SJCRH30 (cell line): ENCODE measurements at places on chromosomes 2 and 18. TPM values are rescaled to one million over a fixed set of nuclear protein-coding genes. Genes with fewer than 3 reads are reported as not detected.

The CTNNA2 gene
- not detected in 2 replicates for total RNA-seq

DNA sequence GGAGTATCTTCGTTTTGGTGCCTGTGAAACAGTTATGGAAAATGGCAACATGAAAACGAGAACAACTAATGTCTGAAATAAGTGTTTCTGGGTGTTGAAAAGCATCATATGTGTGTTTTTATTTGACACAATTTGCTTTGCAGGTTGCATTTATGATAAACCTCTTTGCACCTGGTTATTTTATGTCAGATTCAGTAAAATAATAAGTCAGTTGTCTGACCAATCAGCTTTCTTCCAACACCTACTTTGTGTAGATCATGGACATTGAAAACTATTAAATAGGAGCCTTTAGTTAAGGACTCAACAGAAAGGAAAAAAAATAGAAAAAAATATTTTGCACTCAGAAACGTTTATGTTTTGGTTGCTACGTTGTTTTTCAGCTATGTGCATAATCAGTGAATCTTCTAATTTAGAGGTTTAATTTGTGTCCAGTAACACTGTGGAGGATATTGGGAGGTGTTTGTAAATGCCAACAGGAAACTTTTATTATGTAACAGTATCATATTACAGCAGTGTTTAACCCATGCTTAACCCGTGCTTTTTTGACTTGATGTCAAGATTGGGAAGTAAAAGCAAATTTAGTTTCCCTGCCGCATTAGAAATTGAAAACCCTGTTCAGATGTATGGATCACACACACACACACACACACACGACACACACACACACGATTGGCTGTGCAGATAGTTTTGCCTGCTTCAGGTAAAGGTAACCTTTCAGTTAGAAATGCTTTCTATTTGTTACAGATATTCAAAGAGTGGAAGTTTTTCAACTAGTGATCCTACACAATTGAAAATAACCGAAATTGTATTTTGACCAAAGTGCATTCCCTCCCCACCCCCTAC, 2.6 kb downstream of the PKP4 start:
- no peak for DNase-seq

DNA sequence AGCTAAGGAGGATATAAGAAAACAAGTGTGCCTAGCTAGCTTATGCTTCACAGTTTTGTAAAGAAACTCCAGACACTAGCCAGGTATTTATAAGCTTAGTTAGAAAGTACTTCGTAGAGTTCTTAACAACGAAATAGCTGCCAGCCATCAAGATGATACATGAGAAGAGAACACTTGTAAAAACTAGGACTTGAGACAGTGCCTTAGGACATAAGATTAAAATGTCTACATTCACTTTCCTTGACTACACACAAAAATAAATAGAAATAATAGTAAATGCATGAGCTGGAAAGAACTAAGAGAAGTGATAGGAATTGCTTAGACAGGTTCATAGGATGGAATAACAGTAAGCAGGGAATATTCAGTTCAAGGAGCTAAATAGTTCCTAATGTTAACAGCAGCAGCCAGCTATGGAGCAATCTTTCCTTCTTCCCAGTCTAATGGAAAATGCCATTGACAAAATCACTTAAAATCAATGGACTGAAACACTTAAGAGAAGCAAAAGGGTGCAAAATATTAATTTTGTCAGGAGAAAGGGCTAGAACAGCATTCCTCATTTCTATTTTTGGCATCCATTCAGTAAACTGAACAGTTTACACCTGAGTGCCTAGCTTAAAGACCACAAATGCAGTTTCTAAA, 186.6 kb downstream of the PDE11A start:
- DNase-seq = no peak

DNA sequence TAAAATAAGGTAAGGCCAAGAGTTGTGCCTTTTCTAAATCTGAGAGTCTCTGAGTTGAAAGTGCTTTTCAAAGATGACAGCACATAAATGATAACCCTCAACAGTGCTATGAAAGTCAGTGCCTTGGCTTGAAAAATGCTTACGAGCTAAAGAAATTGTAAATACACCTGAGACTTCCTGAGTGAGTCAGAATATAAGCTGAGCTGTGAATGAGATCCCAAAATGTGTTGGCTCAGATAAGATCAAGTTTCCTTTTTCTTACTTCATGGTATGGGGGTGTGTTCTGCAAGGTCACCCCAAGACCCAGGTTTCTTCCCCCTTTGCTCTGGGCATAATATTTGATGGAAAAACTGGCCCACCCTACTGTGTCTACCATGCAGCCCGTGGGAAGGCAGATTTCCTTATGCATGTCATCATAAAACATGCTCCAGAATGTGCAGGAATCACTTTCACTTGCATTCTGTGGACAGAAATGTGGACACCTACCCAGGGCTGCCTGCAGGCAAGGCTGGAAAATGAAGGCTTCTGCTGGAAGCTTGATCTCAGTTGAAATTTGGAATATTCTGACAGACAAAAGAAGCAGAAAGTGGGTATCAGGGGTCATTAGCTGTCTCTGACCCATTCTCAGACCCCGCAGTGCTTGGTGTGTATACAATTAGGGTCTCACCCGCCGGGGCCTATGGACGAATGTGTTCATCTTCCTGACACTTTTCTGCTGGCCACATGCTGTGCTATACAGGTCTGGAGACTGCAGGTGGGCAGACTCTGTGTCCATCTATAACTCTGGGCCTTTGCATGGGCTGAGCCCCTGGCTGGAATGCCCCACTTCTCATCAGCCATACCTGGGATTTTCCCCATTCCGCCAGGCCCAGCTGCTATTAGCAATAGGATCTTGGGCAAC, 212.6 kb downstream of the SH3RF3 start:
- no peak for DNase-seq

The CCDC74B gene
- total RNA-seq = 2.2 and 2.7 TPM in 2 replicates

DNA sequence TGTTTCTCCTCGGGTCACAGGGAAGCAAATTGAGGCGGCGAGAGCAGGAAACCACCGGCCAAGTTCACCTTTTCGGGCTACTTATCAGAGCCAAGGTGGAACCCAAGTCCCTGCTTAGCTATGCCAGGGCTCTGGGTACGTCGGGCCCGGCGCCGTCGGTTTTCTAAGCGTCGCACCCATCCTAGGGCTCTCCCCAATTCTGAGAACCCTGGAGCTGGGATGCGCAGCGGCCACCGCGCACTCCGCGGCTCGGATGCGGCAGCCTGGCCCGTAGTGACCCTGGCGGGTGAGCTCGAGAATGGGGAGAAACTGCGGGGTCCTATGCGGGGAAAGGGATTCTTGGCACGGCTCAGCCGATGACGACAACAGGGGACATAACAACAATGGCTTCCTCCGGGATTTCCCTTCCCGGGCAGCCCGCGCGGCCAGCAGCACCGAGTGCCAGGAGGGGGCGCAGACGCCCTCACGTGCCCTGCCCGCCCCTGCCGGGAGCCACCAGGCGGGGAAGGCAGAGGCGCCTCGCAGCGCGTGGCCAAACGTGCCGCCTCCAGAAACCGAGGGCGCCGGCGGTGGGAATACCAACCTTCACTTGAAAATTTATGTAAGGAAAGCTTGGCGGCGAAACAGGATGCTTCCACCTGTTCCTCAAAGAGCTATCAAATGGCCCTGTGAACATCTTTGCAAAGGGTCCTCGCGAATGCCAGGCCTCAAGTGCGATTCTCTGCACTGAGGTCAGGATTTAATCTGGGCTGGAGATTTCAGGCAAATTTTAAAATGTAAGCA, 2.1 kb upstream of the SLC30A3 start:
- peak; percentile 82 for DNase-seq

The SLC66A2 gene
- total RNA-seq = 14.2 and 16.3 TPM in 2 replicates

The M1AP gene
- not detected in 2 replicates for total RNA-seq

The SERPINB12 gene
- total RNA-seq = not detected in 2 replicates

The GCG gene
- total RNA-seq = not detected in 2 replicates

The GLB1L gene
- 2.9 and 4.2 TPM in 2 replicates for total RNA-seq

GRCh38 chr2:234955091-234955591, 3.3 kb downstream of the SH3BP4 start:
- DNase-seq = no peak

DNA sequence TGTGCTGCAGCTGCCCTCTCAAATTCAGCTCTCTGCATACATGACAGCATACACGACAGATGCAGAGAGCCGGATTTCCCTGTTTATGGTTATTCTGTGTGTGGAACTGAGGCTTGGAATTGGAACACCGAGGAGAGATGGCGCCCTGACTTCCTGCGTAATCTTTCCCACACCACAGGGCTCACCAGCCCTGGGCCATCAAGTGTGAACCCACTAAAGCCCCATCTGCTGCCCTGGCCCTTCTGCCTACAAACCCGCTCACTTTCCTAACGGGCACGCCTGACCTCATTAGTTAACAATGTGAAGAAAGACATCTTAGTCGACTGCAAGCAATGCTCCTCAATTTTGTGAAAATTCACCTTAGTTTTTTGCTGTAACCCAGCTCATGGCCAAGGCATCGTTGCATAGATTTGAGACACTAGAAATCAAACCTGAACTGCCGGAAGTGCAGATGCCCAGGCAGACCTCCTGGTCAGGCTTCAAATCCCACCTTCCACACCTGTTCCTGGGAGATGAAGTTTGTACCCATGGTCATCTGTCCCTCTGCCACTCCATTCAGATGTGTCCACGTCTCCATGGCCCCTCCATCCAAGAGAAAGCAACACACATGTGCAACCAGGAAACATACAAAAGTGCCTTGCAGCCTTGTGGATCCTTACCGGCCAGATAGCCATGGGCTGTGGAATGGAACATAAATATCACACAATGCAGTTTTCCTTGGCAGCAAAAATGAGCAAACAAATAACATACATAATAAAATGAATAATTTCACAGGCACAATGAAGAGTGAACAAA, 5.0 kb upstream of the CIDEA start:
- DNase-seq = no peak

The LRRC30 gene
- total RNA-seq = not detected in 2 replicates

- peak; percentile 56 for DNase-seq
Observed at GRCh38 chr2:60438131-60438530, 115.3 kb downstream of the BCL11A start.

DNA sequence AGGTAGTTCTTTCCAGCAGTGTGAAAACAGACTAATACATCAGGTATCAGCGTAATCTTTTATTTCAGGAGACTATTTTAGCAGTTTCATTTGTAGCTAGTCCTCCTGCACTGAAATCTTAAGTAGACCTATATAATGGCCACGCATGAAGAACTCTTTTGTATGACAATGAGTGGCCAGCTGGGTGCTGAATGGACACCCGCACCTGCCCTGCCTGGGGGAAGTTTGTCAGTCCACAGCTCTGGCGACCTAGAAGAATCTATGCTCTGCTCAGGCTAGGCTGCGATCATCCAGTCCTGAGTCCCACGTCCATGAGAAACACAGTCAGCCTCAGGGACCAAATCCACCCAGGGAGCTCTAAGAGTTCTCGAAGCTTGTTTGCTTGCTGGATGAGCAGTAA, 709.2 kb upstream of the ID2 start:
- DNase-seq = no peak

The ALPG gene
- total RNA-seq = not detected in 2 replicates

GRCh38 chr2:220442012-220442411, 814.6 kb downstream of the SLC4A3 start:
- DNase-seq = no peak

- DNase-seq = no peak
Observed at GRCh38 chr2:15096873-15097272, 464.3 kb downstream of the NBAS start.

GRCh38 chr2:205287316-205287715, 395.0 kb upstream of the NRP2 start:
- no peak for DNase-seq

The MGAT5 gene
- total RNA-seq = 95.3 and 98.0 TPM in 2 replicates

GRCh38 chr2:235827585-235827992, 333.7 kb downstream of the AGAP1 start:
- peak; percentile 77 for DNase-seq

GRCh38 chr2:133635131-133635530, 66.9 kb upstream of the NCKAP5 start:
- DNase-seq = no peak

The PAX8 gene
- 0.99 and 1.3 TPM in 2 replicates for total RNA-seq

DNA sequence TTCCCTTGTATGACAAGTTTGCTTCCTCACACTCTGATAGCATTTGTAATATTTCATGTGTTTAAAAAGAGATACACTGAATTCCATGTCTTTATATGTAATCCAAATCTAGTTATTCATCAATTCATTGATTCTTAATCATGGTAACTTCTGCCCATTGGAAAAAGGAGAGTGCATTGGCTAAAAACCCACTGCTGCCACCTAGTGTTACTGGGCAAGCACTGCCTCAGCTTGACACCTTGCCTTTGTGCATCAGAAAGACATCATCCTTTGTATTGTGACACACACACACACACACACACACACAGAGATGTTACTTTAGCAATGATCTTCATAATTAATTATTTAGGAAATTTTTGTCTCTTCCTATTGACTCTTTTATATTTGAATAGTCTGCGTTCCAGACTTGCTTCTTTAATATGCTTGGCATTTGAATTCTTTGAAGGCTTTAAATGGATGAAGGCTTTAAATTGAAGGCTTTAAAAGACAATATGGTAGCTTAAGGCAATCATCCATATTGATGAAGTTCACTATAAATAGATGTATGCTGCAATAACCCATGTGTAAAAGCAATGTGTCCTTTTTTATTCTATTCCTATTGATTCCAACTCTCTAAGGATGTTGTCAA, 414.2 kb upstream of the CHST9 start:
- DNase-seq = peak; percentile 4

The GAREM2 gene
- 4.9 and 5.0 TPM in 2 replicates for total RNA-seq

The KCNG2 gene
- not detected in 2 replicates for total RNA-seq

DNA sequence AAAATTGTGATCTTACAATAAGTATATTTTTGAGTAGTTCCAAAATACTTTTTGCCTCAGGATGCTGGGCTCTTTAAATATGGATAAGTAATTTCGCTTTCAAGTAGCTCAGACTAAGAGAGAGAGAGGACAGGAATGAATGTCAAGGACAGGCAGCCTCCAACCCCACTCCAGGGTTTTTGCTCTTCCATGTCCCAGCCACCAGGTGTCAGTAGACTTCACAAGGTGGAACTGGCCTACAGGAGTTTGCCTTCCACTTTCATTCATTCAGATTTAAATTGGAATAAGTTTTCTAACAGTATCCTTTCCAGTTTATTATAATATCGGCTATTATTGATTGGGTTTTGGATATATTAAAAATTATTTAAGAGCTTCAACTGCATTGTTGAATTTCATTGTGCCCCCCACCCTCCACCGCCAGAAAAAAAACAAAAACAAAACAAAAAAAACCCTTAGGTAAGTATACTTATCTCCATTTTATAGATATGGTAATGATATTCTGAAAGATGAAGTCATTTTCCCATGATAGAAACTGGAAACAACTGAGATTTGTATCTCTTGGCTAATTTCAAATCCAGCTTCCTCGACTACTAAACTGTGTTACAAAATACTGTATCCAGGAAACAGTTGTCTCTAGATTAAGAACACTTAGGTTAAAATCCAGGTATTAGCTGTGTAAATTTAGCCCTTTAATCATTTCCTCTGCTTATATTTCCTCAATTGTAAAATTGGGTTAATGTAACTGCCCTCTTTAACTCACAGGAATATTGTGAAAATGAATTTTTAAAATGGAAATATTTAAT, 793.1 kb downstream of the ERBB4 start:
- DNase-seq = peak; percentile 80

DNA sequence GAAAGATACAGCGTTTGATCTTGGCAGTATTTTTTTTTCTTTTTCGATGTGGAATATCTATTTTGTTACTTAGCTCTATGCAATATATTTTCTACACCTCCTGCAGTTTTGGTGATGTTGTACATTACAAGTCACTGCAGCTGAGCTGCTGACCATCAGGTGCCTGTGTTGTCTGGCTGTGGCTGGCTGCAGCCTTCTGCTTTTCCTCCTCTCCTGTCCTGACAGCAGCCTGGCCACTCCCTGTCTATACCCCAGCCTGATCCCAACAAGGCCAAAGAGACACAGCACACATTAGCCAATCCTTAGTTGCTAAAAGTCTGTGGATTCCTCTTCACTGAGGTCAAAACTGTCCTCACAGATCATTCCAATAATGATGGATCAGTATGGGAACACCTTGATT, 222.3 kb downstream of the MYT1L start:
- DNase-seq = no peak
